ENCODE measurements at places on chromosomes 11 and 22.
A peak's percentile ranks its signal among the peaks of the same experiment; 100 is the strongest.

DNA sequence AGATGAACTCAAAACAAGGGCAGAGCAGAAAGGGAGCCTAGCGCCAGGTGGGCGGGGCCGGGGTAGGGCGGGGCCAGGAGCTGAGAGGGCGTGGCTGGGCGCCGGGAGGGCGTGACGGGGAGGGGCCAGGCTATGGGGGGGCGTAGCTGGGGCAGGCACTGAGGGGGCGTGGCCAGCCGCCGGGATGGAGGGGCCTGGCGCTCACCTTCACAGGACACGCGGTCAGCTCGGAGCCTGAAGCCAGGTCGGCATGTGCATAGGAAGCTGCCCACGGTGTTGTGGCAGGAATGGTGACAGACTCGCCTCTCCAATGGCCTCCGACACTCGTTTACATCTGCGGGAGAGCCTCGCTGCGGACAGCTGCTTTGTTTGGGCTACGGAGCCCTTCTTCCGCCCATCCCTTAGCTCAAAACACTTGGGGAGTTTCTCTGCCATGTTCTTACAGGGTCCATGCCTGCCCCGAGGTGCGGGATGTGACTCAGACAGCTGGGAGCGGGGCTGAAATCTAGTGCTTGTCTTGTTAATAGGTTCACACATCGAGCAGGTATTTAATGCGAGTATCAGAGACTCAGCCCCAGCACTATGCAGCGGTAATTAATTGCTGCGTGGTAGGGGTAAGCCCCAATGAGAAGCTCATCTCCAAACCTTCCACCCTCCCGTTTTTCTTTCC, 13.4 kb downstream of the VWCE start:
- peak; percentile 18 for DNase-seq

DNA sequence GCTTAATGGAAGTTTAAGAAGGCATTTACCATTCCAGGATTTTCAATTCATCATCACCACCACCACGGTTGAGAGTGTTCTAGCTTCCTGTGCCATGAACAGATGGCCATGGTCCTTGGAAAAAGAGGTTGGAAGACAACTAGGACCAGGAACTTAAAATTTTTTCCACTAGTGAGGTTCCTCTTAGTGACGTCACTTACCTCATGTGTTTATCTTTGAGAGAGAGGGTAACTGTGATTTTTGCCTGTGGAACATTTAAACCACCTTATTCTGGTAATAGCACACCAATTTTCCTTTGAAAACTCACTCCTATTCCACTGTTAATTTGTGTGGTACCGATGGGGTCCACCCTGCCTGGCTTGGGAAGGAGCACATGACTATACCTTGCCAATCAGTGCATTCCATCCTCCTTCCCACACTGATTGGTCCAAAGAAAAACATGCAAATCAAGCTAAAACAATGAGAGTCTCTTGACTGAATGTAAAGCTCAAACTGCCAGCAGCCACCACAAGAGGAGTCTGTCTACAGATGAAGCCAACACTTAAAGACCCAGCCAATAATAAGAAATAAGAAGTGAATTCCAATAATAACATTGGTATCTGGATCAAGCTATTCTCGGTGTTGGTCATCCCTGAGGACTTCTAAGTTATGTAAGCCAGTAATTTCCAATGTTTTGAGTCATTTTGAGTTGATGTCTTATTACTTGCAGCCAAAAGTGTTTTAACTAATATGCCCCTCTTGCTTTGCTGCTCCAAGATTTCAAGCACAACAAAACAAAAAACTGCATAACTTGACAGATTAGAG, 111.8 kb downstream of the MPPED2 start:
- no peak for DNase-seq

DNA sequence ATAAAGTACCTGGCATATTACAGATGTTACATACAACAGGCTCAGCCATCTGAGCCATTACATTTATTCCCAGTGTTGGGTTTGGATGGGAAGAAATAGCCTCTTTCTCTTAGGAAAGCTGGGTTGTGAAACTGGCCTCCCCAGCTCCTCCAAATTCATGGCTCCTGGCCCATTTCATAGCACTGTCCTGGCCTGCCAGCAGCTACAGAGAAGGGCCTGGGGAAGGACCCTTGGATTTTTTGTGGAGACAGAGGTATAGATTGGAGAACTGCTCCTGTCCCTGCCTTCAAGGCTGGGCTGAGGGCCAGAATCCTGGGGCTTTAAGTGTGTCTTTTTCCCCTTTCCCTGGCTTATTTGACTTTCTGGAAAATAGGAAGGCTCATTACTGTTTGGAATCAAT, 18.0 kb downstream of the PKNOX2 start:
- no peak for DNase-seq

GRCh38 chr11:78688460-78688859, 113.8 kb upstream of the NARS2 start:
- DNase-seq: no peak

GRCh38 chr11:129141748-129142523, 50.2 kb downstream of the ARHGAP32 start:
- DNase-seq: no peak

GRCh38 chr22:19932367-19933206, 9.0 kb upstream of the COMT start:
- DNase-seq: no peak

DNA sequence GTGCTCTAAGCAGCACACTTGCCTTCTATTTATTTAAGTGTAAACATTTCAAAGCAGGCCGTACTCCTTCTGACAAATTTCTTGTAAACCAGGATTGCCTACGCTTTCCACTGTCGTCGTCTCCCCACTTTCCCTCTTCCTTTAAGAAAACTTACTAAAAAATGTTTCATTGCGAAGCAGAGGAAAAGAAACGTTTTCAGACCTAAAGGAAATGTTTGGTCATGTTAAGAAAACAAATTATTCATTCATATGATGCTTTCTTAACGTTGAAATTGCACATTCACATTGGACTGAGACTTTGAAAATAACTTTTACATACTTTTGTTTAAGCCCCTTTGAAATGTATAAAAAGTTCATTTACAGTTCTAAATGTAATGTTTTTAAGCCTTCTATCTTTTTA, 106.0 kb downstream of the EMSY start:
- DNase-seq: no peak

DNA sequence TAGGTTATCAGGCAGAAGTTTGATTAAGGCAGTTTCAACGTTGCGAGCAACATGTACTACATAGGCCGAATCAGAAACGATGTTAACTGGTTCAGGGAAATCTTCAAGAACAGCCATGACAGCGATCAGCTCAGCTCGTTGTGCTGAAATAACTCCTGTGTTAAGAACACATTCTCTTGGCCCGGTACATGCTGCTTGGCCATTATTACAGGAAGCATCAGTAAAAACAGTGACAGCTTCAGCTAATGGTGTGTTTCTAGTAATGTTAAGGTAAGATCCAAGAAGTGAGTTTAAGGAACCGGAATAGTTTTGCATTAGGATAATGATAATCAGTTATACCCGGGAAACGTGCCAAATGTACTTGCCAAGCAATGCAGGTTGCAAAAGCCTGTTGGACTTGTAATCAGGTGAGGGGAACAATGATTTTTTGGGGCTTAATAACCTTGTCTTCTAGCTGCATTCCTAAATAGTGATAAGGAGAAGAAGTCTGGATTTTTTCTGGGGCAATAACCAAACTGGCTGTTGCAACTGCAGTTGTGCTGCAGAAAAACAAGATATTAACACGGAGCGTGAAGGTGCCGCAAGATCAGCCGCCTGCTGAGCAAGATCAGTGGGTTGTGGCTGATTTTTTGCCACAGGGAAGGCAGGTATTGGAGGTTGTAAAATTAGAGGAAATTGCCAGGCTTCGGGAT, 14.3 kb downstream of the OR52K1 start:
- DNase-seq: no peak

- no peak for DNase-seq
Observed at GRCh38 chr11:65696802-65697552, 15.1 kb upstream of the KAT5 start.

DNA sequence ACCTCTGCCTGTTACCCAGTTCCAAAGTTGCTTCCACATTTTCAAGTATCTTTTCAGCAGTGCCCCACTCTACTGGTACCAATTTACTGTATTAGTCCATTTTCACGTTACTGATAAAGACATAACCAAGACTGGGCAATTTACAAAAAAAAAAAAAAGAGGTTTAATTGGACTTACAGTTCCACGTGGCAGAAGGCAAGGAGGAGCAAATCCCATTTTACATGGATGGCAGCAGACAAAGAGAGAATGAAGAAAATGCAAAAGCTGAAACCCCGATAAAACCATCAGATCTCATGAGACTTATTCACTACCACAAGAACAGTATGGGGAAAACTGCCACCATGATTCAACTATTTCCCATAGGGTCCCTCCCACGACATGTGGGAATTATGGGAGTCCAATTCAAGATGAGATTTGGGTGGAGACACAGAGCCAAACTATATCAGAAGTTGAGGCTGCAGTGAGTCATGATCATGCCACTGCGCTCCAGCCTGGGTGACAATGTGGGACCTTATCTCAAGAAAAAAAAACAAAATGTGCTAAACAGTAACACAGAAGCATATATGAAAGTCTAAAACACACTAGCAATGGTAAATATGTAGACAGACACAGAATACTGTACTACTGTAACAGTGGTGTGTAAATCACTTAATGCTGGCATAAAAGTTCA, 190.3 kb upstream of the ZC3H12C start:
- DNase-seq: no peak

DNA sequence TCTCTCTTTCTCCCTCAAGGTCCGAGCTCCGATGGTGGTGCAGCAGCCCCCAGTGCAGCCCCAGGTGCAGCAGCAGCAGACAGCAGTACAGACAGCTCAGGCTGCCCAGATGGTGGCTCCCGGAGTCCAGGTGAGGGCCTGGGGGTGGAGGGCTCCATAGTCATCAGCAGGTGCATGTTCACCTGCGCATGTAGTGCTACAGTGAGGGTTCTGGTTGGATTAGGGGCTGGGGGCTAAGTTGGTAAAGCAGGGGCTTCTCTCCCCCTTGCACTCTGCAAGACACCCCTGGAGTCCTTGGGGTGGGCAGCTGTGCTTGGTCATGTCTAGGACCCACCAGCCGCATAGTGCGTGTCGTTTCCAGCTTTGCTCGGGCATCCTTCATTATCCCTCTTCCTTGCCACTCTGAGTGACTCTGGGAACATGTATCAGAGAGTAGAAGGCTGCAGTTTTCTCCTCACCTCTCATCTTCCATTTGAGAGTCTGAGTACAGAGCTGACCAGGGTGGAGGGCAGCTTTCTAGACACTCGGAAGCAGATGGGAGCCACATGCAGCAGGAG, 61.2 kb downstream of the MED15 start:
- no peak for DNase-seq

DNA sequence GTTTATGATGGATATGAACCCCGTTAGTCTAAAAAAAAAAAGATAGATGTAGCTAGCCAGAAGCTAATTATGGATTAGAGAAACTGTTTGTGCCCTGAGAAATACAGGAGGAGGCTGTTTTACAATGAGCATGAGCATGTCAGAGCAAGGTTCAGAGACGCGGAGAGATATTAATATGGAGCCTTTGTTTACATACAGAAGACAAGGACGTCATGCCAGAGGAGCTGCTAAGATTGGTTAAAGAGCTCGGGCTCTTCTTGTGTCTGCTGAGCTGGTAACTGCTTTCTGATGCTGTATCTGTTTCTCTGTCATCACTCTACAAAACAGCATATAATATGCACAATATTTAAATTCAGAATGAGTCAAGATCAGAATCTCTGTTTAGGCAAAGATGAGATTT, 24.9 kb upstream of the CCDC89 start:
- no peak for DNase-seq

DNA sequence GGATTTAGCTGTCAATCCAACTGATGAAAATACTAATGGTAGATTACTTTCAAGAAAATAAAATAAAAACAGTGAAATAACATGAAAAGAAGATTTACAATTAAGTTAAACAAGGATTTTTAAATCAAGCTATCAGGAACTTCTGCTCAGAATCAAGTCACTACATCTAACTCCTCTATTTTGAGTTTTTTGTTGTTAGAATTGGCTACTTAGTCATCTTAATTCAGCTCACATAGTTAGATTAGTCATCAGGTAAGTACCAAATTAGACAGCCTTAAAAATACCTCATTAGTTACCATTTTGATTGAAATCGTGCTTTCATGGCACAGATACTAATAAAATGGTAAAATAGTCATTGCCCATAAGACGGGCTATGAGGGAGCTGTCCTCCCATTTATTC, 35.8 kb downstream of the BTG4 start:
- DNase-seq: no peak

Measured in stimulated activated CD4-positive, alpha-beta T cell treated with anti-CD3 and anti-CD28 coated beads, Interleukin-1b, Interleukin-23, amount 100 ng/mL, for 24 hours (primary cell).